ENCODE measurements at places on chromosomes 11 and 22.

- no peak for DNase-seq
These were observed 352 bp downstream of the C22orf23 start for GRCh38 chr22:37953062-37953436.

- no peak for DNase-seq
These were observed 18.7 kb downstream of the DRICH1 start for GRCh38 chr22:23613193-23613972.

- DNase-seq: no peak
These were observed 7.8 kb upstream of the ZC3H12C start for GRCh38 chr11:110085255-110085838.

- DNase-seq: no peak
These were observed 30.4 kb downstream of the CYTH4 start for GRCh38 chr22:37312549-37313183.

DNA sequence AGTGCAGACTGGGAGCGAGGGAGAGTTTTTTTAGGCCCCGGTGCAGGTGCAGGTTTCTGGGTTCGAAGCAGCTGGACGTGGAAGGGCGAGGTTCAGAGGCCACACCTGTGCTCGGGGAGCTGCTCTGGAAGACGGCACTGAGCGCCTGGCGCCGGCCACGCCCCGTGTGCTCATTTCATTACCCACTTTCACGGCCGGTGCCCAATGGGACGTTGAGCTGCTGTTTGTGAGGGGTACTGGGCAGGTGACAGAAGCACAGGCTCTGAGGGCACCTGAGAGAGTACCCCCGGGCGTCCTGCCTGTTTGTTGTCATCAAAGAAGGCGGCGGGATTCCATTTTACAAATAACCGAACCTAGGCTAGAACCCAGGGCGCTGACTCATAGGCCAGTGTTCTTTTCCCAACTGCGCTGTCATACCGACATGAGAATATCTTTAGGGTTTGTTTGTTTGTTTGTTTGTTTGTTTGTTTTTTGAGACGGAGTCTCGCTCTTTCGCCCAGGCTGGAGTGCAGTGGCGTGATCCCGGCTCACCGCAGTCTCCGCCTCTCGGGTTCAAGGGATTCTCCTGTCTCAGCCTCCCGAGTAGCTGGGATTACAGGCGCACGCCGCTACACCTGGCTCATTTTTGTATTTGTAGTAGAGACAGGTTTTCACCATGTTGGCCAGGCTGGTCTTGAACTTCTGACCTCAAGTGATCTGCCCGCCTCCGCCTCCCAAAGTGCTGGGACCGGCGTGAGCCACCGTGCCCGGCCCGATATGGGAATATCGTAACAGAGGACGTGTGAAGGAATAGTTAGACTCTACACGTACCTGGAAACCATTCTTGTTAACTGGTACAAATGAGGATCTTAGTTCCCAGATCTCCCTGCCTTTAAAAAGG is 16.6 kb upstream of the SPTBN2 start:
- DNase-seq: peak; percentile 39

GRCh38 chr11:73641668-73642067 is 4.7 kb upstream of the PLEKHB1 start:
- no peak for DNase-seq

GRCh38 chr22:47151490-47151889 is 389.0 kb downstream of the TBC1D22A start:
- no peak for DNase-seq

DNA sequence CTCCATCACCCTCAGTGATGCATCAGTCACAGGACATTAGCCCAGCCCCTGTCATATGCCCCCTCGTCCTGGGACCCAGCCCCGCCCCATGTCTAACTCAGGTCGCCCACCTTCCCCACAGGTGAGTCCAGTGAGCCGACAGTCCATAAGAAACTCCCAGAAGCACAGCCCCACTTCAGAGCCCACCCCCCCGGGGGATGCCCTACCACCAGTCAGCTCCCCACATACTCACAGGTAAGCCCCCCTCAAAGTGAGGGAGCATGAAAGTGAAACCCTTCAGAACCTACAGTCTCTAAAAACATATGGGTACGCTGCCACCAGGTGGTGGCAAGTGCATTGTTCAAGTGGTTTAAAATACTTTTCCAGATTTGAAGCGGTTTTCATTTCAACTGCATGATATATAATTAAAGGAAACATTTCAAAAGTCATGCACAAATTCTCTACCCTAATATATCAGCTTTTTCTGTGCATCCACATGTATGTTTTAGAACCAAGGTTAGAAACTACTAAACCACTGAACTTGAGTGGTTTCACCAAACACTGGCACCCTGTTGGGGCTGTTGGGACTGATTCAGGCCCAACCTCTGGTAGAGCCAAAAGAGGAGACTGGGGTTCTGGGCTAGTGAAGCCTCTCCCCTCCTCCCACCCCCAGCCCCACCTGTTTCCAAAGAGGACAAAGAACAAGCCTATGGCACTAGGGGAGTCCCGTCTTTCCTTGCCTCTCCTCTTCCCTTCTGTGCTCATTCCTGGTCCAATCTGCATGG is 17.3 kb downstream of the EPS8L2 start:
- peak; percentile 78 for DNase-seq

DNA sequence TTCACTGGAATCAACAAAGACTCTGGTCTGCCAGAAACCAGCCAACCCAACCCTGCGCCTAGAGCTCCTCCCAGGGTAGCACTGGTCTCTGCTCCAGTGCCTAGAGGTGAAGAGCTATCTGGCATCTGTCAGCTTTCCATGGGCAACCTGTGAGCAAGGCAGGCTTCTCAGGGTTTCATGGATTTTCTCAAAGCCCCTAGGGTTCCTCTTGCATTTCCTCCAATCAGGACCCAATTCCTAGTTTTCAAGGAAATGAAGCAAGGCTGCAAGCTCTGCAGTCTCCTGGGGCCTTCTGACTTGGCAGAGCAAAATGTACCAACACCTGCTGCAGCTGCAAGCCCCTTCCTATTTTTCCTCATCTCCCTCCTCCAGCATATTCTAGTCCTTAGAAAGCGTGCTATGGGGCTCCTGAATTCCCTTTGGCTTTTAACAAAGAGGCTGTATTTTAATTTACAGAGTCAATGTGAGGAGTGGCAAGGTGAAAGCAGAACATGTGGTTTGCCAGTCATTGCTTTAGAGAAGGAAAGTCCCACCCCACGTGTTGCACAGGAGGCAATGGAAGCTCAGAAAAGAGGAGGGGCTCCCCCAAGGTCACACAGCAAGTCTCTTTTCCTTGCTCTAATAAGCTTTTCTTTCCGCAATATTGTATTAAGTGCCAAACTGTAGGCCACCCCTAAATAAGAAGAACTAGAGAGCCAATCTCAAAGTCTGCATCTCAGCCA is 33.0 kb upstream of the RIC3 start:
- DNase-seq: peak; percentile 10

DNA sequence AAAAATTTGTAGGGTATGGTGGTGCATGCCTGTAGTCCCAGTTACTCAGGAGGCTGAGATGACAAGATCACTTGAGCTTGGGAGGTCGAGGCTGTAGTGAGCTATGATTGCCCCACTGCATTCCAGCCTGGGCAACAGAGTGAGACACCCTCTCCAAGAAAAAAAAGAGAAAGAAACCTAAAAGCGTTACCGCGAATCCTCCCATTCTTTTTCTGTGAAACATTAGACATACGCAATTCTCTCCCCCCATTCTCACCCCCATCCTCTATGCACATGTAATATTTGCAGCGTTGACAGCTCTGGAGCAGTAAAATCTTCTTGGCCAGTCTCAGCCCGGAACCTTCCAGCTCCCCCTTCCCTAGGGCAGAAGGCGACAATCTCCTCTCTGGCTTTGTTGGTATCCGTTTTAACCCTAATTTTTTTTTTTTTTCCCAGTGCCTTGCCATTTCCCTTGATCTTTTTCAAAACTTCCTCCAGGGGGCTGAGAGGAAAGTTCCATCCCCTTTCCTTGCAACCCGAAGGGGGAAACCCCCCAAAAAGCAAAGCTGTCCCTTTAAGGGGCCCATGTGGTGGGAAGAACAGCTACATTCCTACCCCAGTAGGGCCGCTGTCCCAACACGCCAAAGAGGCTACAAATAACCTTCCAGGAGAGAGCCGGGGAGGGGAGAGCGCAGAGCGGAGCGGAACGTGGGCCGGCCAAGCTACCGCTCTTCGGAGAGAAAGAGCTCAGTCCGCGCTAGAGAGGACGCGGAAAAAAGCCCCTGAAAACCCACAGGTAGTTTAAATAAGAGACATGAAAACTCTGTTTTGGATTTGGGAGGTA is 1.9 kb downstream of the LRP4 start:
- no peak for DNase-seq

DNA sequence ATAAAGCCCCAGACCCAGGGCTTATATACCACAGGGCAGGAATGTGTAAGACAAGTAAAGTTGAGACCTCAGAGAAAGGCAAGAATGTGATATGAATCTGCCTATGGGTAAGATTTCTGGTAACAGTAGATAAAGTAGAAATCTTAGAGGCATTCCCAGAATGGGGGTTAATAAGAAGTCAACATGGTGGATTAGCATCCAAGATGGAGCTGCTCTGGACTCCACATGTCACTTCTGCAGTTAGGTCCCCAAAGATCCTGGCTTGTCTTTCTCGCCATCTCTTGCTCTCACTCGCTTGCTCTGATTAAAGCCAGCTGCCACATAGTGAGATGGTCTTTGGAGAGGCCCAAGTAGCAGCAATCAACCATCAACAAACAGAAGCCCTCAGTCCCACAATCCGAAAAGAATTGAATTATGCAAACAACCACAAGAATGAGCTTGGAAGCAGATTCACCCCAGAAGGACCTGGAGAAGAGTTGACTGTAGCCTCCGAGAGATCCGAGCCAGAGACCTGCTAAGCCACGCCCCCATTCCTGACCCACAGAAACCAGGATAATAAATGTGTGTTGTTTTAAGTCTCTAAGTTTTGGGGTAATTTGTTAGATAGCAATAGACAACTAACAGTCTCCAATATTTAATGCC is 5.4 kb upstream of the C11orf86 start:
- DNase-seq: no peak

GRCh38 chr11:86916330-86916729 is 38.9 kb downstream of the FZD4 start:
- no peak for DNase-seq

GRCh38 chr22:44309137-44309536 is 3.6 kb downstream of the SHISAL1 start:
- peak; percentile 6 for DNase-seq

DNA sequence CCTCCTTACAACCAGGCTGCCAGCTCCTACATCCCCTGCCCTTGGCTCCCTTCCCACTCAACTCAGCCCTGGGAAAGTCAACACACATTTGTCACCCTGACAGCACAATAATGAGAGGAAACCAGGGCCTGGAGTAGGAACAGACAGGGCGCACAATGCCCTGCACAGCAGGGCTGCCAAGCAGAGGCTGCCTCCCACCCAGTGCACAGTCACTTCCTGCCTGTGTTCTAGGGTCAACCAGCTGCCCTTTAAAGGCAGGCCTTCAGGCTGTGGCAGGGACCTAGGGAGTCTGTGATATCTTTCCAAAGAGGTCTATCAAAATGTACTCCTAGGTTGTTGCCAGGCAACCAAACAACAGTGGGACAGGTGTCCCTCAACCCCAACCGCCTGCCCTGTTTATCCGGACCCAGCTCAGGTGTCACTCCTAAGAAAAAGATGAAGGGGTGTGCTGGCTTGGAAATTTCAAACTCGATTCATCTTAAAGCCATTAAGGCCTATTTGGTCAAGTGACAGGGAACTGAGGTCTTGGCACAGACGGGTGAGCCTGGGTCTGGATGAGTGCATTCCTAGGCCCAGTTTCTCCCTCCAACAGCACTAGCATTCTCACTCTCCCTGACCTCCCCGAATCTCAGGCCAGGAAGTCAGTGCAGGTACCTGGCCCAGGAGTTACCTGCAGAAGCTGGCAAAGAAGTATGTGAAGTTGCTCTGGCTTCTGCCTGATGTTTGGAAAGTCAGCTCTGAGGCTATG is 110.3 kb upstream of the PITPNB start:
- DNase-seq: no peak

GRCh38 chr11:110793556-110793955 is 81.3 kb upstream of the ARHGAP20 start:
- DNase-seq: no peak

Data from CD4-positive, alpha-beta T cell treated with Interleukin-4 for 4 hours (primary cell).